Cortex of kidney (tissue), 1 donor: ENCODE measurements at places on chromosomes 1 and 21.

GRCh38 chr1:154607106-154607608 is 829 bp downstream of the ADAR start:
- no peak for DNase-seq

- DNase-seq: no peak
Measured at GRCh38 chr1:214990619-214991018, 91.9 kb upstream of the KCNK2 start.

GRCh38 chr1:172470149-172470548 is 26.3 kb upstream of the PIGC start:
- no peak for DNase-seq

DNA sequence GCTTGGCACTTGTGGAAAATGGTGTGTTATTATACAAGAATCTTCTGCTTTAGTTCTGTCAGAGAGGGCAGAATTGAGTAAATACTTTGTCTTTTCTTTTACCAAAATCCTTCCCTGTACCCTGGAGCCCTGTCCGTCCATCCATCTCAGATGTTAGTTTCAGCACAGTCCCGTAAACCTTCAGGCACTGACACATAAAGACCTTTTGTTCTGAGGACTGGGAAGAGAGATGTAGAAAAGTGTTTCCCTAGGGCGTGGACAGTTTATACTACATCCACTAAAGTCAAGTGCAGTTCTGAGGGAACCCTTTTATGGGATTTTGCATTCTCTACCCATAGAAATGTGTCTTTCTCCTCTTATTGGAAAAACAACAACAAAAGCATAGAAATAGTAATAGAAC is 162.4 kb downstream of the PDE4B start:
- DNase-seq: no peak

DNA sequence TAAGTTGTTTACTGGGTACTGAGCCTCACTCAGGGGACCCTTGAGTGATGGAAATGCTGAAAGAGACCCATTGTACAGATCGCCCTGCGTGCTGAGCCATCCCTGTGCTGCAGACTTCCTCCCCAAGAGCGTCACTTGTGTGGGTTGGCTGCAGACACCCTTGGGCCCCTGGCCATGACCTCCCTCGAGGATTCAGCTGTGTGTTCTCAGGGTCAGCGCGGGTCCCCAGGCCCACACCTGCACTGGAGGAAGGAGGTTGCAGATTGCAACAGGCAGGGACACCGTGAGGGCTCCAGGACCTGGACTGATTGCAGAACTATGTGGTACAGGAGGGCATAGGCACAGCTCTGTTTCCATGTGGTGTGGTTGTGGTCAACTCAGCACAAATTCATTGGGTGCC is 4.4 kb downstream of the SNAP47 start:
- DNase-seq: no peak

- no peak for DNase-seq
Measured at GRCh38 chr1:117630423-117630998, 24.7 kb downstream of the TENT5C start.

DNA sequence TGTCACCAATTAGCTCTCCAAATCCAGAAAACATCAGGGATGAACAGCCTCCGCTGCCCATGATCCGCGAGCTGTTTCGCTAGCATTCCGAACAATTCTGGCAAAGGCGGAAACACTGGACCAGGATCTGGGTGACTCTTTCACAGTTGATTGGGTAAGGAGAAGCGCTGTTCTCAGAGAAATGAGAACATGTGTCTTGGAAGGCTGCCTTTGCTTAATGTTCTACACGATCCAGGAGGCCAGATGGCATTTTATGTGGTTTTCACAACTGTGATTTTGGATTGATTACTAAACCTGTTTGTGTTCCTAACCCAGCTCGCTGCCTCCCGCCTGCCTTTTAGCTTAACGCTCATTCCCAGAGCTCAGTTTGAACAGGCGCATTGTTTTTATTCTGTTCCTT is 144.0 kb downstream of the KIF26B start:
- DNase-seq: no peak

DNA sequence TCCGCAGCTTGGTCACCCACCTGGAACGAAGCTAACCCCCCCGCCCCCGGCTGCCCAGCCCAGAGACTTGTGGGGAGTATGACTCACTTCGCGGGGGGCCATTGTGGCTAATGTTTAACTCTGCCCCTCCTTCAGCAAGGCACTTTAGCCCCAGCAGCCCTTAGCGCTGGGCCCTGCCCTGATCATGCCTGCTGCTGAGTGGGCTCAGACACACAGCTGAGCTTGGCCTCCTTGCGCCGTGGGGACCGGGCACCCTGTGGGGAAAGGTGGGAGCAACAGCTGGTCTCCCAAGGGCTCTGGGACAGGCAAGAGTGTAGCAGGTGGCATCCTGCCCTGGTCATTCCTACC is 6.3 kb upstream of the LAD1 start:
- DNase-seq: peak; percentile 20

DNA sequence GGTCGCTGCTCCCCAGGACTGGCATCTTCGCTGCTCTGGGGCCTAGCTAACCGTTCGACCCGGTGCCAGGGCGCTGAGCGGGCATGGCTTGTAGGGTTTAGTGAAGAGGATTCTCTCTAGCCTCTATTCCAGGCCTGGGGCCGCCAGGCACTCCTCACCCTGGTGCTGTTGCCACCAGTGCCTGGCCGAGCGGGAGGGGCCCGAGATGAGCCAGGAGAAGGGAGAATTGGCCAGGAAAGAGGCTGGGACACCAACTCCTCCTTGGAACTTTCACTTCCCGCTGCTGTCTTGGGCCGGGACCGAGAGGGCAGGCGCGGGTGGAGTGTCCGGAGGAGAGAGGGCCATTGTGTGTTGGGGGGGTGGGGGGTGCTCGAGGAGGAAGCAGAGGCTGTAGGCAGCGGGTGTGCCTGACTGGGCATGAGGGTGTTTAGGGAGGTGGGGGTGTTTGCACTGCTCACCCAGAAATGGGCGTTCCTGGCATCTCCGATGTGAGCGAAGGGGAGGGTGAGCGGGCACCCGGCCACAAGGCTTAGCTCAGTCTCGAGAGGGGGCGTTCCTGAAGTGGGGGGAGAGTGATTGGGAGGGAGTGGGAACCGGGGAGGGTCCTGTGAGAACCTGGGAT is 772 bp downstream of the ADAM15 start:
- no peak for DNase-seq

DNA sequence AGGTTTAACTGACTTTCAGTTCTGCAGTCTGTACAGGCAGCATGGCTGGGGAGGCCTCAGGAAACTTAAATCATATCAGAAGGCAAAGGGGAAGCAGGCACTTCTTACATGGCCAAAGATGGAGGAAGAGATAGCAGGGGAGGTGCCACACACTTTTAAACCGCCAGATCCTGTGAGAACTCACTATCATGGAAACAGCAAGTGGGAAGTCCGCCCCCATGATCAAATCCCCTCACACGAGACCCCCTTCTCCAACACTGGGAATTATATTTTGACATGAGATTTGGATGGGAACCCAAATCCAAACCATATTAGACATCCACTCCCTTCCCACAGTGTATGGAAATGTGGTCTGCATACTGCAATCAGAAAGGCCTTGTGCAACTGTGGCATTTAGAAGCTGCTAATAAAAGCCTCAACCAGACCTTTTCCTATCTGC is 148.2 kb downstream of the FCRL5 start:
- no peak for DNase-seq

GRCh38 chr1:218546314-218546713 is 201.2 kb downstream of the TGFB2 start:
- no peak for DNase-seq

DNA sequence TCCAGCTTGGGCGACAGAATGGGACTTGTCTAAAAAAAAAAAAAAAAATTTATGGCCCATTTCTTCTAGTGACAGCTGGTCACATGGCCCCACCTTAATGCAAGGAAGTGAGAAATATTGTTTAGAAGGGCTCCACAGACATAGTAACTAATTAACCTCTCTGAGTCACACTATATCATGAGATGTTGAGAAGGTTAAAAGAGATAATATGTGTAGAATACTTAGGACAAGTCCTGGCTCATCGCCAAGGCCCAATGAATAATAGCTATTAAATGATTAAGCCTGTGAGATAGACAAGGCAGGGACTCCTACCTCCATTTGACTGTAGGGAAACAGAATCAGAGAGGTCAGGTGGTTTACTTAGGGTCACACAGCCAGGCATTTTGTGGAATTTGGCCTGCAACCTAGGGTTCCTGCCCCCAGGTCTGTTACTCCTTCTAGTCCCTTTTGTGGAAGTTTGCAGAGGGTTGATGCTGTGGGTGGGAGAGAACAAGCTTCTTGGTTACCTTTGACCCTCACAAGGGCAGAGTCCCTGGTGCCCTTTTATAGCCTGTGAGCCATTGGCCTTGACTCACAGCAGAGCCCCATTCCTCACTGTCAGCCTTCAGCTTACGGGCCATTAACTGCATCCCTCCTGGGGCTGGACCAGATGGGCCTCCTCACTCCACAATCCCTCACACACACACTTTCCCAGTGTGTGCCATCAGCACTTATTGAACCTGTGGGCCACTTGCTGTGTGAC is 48.5 kb downstream of the OPRD1 start:
- no peak for DNase-seq
